Stimulated activated CD4-positive, alpha-beta T cell treated with anti-CD3 and anti-CD28 coated beads, Interleukin-4, amount 100 ng/mL, for 1 hour (primary cell): ENCODE measurements at places on chromosomes 7 and 10.

DNA sequence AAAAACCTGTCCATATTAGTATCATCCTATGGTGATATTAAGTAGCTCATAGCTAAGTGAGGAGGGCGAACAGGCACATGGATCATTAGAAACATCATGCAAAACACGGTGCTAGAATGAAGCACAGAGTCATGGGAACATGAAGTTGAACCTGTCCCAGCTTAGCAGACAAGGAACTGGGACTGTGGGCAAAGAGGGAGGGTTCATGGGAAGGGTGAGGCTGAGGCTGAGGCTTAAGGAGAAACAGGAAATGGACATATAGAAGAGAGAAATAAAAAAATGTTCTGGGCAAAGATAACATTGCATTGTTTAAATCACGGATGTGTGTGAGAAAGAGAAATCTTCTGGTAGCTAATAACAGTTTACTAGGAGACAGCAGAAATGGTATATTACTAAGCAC lies 708.1 kb downstream of the GRID1 start:
- no peak for DNase-seq

- no peak for DNase-seq
Measured at GRCh38 chr7:75727881-75728593, 10.7 kb downstream of the HIP1 start.

- no peak for DNase-seq
Measured at GRCh38 chr7:4774658-4775249, 669 bp upstream of the AP5Z1 start.

DNA sequence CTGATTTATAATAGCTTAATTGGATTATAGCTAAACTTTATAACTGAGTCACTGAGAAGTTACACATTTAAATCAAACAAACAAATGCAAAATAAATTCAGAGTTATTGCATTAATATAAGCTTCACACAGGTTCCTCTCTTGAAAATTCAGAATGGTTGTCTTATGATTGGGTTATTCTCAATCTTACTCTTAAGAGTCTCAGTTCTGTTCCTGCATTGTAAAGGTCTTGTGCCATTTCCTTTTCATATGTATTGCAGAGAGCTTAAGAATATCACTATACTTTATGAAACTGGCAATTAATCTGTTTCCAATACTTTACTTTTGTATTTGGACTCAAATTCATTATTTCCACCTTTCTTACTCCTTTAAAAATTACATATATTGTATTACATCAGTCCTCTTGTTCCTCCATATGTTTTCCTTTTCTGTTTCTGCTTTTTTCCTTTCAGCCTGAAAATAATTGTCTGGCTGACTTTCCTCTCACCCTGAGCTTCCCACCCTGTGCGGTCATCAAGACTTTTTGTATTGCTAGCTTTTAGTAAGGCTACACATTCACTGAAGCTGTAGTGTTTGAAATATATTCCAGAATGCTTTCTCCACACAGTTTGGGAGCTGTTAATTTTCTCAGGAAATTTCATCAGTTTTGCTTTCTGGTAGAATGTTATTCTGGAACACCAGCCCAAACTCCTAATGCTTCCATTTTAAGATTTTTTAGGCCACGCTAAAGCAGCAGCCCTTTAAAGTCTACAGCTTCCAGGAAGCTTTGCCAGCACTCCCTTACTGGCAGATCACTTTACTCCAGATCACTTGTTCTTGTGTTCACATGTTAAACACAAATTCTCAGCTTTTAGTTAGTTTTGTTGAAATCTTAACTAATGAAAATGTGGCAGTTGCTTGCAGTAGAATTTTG lies 139.4 kb downstream of the KCND2 start:
- no peak for DNase-seq

GRCh38 chr10:82037076-82037475 lies 162.1 kb downstream of the NRG3 start:
- no peak for DNase-seq

- DNase-seq, result peak; percentile 61
Measured at GRCh38 chr7:127708788-127709187, 56.8 kb downstream of the SND1 start.

DNA sequence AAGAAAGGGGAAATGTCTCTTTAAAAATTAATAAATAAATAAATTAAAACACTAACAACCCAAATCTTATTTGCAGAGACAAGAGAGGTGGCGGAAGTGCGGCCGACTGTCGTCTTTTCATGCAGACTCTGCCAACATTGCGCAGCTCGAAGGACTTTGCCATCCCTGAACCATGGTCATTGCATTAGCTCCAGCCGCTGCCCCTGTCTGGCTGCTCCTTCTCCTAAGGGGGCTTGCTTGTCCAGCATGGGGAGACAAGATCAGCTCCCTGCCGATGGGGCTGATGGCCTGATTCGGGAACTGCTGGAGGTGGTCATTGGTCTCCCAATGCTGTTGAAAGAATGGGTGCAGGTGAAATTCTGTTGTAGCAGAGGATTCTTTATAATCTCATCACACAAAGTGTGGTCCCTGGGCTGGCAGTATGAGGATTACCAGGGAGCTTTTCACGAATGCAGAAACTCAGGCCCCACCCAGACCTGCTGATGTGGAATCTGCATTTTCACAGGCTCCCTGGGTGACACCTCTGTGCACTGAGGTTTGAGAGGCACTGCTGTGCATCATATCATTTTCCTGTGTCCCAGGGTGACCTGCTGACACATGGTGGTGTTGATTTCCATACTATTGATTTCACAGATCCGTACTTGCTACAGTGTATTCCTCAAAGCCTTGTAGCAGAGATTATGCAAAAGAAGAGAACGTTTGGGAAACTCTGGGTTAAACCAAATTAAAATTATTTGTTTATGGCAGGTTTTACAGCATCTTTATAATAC lies 172.4 kb upstream of the ZMIZ1 start:
- DNase-seq, result no peak

- no peak for DNase-seq
Measured at GRCh38 chr10:28505359-28505959, 27.5 kb upstream of the WAC start.

- peak; percentile 11 for DNase-seq
Measured at GRCh38 chr7:41696323-41696916, 6.5 kb downstream of the INHBA start.

DNA sequence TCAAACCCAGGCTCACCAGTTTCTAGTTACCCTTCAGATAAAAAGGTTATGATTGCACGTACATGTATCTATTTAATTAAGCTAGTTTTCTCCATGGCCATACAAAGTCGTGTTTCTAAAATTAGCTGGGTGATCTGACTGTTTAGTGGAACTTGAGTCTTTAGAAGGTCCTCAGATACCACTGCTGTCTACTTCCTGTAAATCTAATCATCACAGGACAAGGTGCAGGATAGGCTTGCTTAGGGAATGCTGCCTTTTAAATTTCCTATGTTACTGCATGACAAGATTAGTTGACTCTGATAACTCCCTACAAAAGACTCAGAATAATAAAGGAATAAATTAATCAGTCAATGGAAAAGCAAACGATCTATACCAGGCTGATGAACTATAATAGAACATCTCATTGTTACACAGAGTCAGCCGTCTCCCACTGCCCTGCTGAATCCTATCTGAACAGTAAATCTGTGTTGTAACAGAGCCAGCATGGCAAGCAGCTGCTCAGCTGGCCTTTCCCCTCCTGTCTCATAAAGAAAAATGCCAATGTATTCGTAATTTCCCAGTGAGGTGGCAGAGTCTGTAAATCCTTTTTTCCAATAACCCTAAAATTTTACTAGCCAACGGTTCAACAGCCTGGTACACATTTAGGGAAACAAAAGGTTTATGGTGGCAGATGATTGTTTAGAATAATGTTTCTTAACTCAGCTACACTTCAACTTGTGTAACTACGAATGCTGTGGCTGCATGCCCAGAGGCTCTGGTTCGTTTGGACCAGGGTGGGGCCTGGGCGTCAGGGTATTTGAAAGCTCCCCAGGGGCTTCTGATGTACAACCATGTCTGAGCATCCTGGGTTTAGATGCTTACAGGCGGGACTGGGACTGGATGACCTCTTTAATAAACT lies 318.0 kb downstream of the PAXIP1 start:
- no peak for DNase-seq

- DNase-seq, result no peak
Measured at GRCh38 chr10:116521424-116522290, 24.1 kb upstream of the PNLIP start.

- DNase-seq, result no peak
Measured at GRCh38 chr10:75430000-75430763, 1.2 kb upstream of the LRMDA start.

- DNase-seq, result no peak
Measured at GRCh38 chr7:41134300-41135255, 568.3 kb downstream of the INHBA start.

DNA sequence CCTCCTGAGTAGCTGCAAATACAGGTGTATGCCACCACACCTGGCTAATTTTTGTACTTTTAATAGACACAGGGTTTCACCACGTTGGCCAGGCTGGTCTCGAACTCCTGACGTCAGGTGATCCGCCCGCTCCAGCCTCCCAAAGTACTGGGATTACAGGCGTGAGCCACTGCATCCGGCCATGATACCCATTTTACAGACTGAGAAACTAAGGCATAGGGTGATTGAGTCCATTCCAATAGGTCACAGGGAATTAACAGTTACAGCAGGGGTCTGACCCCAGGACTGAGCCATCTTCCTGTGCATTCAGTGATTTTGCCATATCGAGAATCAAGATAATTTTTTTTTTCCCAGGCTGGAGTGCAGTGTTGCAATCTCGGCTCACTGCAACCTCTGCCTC lies 12.3 kb upstream of the CTBP2 start:
- DNase-seq, result no peak

DNA sequence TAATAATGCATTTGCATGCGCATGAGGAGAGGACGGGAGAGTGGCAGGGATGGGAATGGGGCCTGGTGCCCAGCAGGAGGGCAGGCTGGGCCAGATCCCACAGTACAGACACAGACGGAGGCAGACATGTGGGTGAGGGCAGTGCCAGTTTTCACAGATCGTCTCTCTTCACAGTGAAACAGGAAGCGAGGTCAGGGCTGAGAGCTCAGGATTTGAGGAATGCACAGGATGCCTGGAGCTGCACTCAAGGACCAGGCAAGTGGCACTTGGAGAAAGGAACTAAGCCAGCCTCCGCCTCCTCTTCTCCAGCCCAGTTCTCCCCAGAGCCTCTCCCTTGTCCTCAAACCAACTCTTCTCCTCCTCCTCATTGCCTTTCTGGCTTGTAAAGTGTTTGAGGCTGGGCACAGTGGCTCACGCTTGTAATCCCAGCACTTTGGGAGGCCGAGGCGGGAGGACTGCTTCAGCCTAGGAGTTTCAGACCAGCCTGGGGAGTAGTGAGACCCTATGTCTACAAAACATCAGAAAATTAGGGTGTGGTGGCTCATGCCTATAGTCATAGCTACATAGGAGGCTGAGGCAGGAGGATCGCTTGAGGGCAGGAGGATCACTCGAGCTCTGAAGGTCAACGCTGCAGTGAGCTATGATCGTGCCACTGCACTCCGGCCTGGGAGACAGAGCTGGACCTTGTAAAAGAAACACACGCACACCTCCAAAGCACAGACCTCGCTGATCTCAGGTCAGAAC lies 115.2 kb downstream of the HIP1 start:
- no peak for DNase-seq

- no peak for DNase-seq
Measured at GRCh38 chr10:34530778-34531177, 284.3 kb downstream of the PARD3 start.

DNA sequence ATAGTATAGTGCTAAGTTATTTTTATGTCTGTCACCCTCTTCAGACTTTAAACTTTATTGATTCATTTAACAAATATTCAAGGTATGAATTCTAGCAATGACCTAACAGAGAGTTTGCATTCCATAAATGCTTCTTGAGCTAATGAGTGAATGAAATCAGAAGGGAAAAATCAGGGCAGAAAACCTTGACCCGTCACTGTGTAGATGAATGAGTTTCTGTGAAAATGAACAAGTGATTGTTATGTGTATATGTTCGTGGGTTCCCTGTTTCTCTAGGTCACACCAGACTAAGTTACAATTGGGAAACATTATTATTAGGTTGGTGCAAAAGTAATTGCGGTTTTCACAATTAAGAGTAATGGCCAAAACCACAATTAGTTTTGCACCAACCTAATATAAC lies 30.1 kb downstream of the APBB1IP start:
- DNase-seq, result no peak

GRCh38 chr7:37535841-37536240 lies 87.2 kb upstream of the ELMO1 start:
- no peak for DNase-seq

- DNase-seq, result no peak
Measured at GRCh38 chr10:131947631-131948347, 33.9 kb downstream of the BNIP3 start.

- DNase-seq, result no peak
Measured at GRCh38 chr10:49418328-49418727, 22.4 kb upstream of the DRGX start.

DNA sequence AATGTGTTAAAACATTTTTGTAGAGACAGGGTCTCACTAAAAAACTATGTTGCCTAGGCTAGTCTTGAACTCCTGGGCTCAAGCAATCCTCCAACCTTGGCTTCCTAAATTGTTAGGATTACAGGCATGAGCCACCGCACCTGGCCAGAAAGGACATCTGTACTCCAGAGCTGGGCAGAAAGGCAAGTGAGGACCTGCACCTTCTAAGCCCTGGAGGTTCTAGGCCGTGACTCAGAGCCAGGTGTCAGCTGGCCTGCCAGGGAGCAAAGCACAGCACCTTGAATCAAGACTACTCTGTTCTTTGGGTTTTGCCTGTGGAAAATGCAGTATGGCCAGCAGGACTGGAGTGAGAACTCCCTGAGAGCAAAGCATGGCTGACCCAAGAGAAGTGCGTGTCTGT lies 396.5 kb downstream of the ADRA2A start:
- no peak for DNase-seq

GRCh38 chr7:36015733-36016132 lies 137.3 kb upstream of the EEPD1 start:
- DNase-seq, result no peak

GRCh38 chr7:22001345-22002004 lies 55.8 kb upstream of the CDCA7L start:
- no peak for DNase-seq

GRCh38 chr10:75375838-75376237 lies 25.7 kb downstream of the ZNF503 start:
- DNase-seq, result no peak

- no peak for DNase-seq
Measured at GRCh38 chr7:114650491-114650890, 235.9 kb downstream of the FOXP2 start.

DNA sequence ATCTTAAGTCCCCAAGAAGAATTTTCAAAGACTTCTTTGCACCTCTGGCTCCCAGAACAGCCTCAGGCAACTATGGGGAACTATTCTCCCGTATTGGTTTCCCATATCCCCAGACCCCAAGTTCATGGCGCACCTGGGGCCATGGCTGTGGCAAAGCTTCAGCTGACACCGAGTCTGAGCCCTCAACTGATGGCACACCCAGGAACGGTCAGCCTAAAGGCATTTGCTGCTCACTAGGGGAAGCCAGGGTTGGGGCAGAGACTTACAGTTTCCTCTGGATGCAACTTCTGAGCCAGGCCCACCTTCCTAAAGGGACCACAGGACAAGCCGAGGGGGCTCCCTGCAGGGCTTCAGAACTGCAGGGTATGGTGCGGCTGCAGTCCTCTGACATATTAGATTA lies 13.7 kb upstream of the CPA1 start:
- no peak for DNase-seq

- DNase-seq, result no peak
Measured at GRCh38 chr10:62993121-62993520, 140.0 kb upstream of the NRBF2 start.
